NCI-H187 treated with DMSO at 0.1 percent for 48 hours (cell line): ENCODE measurements at places on chromosomes 12 and 14.

DNA sequence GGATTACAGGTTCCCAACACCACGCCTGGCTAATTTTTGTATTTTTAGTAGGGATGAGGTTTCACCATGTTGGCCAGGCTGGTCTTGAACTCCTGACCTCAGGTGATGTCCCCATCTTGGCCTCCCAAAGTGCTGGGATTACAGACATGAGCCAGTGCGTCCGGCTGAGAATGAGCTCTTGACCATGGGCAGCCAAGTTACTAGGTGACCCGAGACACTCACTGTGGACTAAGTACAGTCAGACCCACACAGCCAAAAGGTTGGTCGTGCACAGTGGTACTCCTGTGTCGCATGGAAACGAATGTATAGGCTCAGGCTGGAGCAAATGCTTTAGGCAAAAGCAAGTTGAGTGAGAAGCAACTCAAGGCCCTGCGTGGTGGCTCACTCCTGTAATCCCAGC is 21.0 kb downstream of the DLK1 start:
- DNase-seq = no peak

- DNase-seq = no peak
Observed at GRCh38 chr12:91818227-91819131, 327.2 kb downstream of the BTG1 start.

DNA sequence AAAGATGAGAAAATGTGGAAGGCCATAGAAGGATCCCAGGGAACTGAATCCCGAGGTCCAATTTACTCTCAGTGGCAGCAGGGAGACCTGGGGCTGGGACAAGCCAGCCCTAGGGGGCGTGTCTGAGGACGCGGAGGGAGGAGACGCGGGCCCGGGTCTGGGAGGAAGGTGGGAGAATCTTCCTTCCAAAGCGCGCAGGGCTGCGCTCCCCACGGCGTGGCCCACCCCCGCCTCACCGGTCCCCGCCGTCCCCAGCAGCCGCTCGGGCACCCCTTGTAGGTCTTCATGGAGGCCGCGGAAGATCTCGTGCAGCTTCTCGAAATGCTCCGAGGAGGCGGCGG is 323 bp downstream of the VTI1B start:
- peak; percentile 21 for DNase-seq

- DNase-seq = no peak
Observed at GRCh38 chr12:26715232-26715631, 117.8 kb downstream of the ITPR2 start.

- no peak for DNase-seq
Observed at GRCh38 chr12:115799610-115800009, 477.9 kb downstream of the MED13L start.

- no peak for DNase-seq
Observed at GRCh38 chr14:24665440-24665991, 31.5 kb upstream of the GZMB start.

GRCh38 chr14:33676135-33676566 is 274.7 kb downstream of the EGLN3 start:
- DNase-seq = peak; percentile 20

DNA sequence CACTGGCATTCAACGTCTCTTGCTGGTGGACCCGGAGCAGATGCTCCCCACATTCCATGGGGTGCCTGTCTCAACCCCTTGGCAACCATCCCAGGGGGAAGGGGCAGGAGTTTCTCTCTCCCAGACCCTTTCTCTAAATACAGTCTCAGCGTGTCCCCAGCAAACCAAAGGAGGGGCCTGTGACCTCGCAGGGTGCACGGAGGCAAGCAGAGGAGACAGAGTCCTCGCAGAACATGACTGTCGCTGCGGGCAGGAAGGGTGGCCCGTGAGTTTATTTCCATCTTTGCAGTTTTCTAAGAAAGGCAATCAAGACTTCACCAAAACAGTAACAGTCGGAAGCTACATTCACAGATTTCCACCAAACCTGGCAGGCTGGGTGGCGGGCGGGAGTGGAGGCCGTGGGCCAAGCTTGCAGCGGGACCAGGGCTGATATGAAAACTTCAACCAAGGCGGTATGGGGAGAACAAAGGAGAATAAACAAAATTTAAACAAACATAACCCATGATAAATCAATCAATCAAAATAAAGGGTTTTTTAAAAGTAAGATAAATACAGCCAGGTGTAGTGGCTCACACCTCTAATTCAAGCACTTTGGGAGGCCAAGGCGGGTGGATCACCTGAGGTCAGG is 18.6 kb downstream of the BRF1 start:
- DNase-seq = no peak

- peak; percentile 17 for DNase-seq
Observed at GRCh38 chr12:23640754-23641153, 308.7 kb downstream of the SOX5 start.

DNA sequence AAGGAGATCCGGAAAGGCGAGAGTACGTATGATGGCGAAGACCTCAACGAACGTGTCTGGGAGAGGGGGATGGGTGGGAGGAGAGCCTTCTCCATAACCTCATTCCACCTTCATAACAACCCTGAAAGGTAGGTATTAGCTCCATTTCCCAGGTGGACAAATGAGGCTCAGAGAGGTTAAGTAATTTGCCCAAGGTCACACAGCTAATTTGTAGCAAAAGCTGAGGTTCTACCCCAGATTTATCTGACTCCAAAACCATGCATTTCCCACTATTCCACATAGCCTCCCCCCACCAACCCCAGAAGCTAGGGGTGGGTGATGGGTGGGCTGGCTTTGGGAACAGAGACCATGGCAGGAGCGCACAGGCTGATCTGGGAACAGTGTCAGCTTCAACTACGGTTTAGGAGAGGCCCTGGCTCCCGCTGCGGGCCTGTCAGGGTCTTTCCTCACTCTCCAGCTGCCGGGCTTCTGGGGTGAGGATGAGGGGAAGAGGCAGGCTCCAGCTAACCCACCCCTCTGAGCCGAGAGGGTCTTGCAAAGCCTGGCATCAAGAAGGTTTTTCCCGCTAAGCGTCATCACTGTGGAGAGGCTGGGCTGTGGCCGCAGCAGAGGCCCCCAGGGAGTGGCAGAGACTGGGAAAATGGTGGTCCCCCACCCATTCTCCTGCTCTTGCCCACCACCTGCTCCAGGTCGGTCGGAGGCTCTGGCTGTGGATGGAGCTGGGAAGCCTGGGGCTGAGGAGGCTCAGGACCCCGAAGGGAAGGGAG is 8.9 kb downstream of the CHGA start:
- no peak for DNase-seq

GRCh38 chr12:18640321-18640955 is 97.4 kb downstream of the PLCZ1 start:
- DNase-seq = no peak

DNA sequence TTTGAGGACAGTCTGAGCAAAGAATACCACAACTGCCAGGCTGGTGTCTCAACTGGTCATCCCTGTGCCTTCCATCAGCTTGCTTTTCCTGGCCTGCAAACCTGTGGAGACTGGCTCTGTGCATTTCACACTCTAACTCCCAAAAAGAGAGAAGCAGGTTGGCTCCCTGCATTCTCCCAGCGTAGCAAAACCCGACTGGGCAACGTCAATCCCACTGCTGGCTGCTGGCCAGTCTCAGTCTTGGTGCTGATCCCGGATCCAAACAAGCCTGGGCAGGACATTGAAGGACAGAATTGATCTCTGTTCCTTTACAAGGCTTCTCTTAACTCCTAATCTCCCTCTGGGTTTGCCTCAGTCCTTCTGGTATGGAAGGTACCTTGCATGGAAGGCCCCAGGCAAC is 65.4 kb downstream of the FZD10 start:
- DNase-seq = no peak

DNA sequence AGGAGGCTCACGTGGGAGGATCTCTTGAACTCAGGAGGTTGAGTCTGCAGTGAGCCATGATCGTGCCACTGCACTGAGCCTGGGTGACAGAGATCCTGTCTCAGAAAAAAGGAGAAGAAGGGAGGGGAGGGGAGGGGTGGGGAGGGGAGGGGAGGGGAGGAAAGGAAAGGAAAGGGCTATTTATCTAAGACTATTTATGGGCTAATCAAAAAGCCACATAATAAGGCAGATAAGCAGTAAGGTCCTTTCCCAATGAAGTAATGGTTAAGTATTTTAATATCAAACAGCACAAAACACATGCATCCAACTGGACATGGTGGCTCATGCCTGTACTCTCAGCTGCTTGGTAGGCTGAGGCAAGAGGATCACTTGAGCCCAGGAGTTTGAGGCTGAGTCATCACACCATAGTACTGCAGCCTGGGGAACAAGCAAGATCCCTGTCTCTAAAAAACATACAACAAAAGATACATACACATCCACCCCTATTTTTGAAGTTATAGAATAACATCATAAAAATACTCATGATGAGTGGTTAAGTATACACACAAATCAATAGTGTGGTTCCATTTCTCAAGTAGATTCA is 9.7 kb downstream of the PAWR start:
- no peak for DNase-seq

DNA sequence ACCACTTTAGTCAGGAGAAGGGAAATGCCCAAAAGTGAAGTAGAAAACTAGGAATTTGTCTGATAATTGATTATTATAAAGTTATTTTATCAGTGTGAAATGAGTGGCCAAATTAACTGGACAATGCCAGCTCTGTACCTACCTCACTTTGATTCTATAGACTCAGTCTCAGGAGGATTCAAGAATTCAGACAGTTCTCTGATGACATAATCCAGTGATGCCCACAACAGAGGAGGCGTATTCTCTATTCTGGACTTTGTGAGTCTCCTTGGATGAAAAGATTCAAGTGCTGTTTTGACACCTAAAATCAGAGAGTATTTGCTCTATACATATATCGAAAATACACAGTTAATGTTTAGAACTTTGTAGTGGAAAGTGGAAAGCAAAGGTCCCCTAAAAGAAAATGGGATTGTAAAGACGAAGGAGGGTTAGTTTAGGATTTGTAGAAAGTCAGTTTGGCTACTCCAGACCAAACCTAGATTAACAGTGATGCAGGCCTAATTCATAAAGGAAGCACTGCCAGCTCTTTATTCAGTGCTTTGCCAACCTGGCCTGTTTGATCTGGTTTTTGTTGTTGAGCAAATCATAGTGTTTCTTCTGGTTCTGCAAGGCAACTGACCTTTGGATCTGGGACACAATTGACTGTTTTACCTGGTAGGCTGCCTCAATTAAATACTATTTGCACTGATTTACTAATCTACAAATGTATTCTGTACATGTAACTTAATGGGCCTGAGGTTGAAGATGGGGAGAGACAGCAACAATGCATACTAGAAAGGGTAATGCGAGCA is 67.4 kb downstream of the DAD1 start:
- no peak for DNase-seq

DNA sequence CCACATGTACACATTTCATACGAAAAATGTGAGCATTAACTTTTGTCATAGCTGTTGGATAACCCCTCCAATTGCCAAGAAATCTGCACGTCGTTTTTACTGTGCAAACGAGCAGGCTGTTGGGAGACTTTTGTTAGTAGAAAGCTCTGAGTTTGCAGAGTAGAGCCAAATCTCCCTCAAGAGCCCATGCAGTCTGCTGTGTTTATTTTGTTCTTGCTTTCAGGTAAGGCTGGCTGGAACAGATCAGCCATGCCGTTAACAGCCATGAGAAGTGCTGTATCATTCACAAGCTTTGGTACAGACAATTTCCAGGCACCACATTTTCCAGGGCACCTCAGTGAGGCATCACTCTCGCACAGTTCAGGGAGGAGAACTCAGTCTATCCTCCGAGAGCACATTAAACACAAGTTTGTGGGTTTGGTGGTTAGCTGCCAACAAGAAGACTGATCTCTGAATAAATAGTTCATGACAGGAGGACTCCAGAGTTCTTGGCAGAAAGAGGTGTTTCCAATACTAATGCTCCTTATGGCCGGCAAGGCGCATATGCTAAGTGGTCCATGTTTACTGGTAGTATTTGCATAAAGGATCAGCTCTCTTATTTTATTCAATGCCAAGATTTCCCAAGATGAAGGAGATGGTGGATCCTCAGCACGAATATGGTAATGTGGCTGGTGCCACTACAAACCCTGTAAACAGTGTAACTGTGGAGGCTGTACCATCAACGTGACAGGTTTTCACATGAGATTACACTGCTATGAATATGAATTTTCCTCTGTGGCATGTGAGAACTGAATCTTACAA is 30.3 kb upstream of the PELI2 start:
- DNase-seq = peak; percentile 65

GRCh38 chr12:10690906-10691305 is 17.1 kb upstream of the STYK1 start:
- DNase-seq = no peak

DNA sequence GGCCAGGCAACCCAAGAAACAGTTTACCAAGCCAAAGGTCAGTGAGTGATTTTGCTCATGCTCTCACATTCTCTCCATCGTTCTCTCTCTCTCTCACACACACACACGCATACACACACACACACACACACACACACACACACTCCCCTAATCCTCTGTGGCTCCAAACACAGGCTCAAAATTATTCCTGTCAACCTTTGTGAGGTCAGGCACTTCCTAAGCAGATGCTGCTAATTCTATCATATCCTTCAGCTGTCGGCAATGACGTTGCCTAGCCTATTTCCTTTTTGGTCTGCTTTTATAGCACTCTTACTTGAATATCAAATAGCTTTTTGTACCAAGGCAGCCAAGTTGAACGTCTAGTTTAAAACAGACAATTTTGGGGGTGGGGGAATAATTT is 98.9 kb upstream of the EGLN3 start:
- DNase-seq = no peak

DNA sequence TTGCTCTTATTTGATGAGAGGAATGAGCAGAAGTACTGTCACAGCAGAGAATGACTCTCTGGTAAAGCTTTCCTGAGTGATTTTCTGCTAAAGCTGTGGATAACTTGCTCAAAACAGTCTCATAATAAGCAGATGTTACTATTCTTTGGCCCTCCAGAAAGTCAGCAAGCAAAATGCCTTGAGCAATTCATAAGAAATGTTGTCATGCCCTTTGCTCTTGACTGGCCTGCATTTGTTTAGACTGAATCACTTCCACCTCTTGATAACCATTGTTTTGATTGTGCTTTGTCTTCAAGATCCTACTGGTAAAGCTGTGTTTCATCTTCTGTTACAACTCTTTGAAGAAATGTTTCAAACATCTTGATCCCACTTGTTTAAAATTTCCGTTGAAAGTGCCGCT is 457.9 kb upstream of the FOXG1 start:
- no peak for DNase-seq

DNA sequence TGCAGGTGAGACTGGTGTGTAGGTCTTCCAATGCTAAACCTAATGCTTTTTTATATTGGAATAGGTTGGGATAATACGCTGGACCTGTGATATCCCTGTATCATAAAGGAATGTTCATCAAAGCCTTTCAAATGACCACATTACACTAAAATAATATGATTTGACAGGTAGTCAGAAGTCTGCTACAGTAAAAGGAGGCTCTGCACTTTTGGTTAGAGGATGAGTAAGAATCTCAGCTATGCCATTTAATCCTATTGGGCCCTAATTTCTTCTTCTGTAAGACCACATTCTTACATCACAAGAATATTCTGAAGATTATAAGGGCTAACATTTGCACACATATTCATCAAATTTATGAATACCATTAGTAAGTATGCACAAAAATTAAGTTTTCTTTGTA is 250.5 kb upstream of the FLRT2 start:
- no peak for DNase-seq

- no peak for DNase-seq
Observed at GRCh38 chr14:63901434-63902085, 48.8 kb downstream of the SYNE2 start.

- DNase-seq = no peak
Observed at GRCh38 chr12:93032758-93033157, 103.7 kb upstream of the EEA1 start.

- no peak for DNase-seq
Observed at GRCh38 chr12:67391034-67391433, 121.9 kb downstream of the CAND1 start.
